GM19239 (cell line): ENCODE measurements at places on chromosomes 3 and 15.

GRCh38 chr3:14463330-14464140 lies 61.1 kb downstream of the SLC6A6 start:
- no peak for DNase-seq

DNA sequence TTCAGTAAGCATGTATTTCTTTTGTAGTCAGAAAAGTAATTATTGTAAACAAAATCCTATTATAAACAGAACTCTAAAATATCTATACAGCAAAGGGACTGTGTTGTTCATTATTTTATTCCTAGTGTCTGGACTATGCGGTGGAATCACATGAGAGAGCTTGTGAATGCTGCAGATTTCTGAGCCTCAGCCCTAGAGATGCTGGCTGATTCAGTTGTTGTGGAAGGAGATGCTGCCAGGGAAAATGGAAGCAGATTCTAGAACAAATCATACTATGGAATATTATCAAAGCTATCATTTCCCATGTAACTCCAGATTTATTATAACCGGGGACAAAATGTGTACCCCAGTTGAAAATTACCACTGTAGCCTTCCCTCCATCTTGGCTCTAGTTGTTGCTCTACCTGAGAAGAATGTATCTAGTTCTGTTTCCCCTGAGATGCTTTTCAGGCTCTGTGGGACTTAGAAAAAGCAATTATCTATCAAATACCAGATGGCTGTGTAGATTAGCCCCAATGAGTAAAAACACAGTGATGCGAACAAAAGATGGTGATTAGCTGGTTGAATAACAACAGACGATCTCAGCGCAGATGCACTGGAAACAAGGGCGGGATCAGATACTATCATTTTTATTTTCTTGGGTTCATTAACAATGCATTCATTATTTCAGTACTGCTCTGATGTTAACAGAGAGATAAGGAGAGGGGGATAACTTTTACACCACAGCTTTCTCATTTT lies 131.3 kb downstream of the TMEM108 start:
- no peak for DNase-seq

- DNase-seq: no peak
Observed at GRCh38 chr3:186024210-186024609, 84.7 kb downstream of the ETV5 start.

GRCh38 chr15:90624278-90624981 lies 92.7 kb upstream of the BLM start:
- DNase-seq: no peak

DNA sequence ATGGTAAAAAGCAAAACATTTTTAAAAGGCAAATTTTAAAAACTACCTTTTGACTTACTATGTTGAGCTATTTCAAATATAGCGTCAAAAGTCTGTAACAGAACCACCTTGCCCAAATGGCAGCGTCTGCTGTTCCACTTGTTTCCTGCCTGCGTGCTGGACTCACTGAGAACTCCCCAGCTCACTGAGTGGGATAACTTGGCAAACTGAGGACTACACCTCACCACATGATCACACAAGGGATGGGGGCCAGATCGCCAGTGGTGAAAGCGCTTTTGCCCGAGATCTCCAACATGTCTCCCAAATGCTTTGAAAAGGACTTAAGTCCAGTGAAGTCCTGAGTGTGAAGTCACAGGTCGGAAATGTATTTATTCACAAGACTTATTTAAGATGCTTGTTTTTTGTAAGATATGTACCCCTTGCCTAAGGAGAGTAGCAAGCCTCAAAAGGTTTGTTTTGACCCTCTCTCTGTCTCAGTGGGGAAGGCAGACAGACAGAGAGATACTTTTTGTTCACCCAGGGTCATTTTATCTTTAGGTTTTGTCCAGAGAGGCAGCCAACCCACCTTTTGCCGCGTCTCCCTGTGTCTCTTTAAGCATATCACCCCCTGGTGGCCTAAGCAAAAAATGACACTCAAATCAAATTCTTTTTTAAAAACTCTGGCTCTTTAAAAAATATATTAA lies 192.6 kb downstream of the PDZRN3 start:
- no peak for DNase-seq

- no peak for DNase-seq
Observed at GRCh38 chr3:149810846-149811245, 2.2 kb upstream of the RNF13 start.

DNA sequence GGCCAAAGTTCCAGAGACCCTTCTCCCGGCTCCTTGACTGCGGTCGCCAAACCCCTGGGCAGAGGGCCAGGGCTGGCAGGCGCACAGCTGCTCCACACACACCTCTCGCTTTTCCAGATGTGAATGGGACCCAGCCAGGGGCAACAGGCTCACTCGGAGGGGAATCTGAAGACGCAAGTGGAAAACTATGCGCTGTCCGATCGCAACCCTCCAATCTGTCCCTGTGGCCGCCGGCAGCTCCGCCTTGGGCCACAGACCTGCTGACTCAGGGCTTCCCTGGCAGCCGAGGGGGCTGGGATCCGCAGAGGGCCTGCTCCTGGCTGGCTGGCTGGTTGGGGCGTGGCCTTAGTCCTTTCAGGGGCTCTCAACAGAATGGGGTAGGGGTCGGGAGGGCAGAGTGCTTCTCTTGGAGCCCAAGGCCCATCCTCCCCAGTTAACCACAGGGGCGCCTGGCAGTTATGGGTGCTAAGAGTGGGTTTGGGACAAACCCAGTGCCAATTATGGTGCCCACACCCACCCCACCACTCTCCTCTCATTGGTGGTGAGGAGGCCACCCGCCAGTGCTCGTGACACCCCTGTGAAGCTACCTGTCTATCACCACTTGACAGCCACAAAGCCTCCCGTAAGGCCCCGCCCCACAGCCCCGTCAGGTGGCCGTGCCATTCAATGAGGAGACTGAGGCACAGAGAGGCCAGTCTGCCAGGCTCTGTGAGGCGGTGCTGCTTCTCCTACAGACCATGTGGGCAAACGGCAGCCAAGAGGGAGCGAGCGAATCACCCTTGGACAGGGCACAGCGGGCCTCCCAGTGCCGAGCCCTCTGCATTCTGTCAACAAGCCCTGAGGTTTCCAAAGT lies 53.8 kb downstream of the IQSEC1 start:
- DNase-seq: no peak

DNA sequence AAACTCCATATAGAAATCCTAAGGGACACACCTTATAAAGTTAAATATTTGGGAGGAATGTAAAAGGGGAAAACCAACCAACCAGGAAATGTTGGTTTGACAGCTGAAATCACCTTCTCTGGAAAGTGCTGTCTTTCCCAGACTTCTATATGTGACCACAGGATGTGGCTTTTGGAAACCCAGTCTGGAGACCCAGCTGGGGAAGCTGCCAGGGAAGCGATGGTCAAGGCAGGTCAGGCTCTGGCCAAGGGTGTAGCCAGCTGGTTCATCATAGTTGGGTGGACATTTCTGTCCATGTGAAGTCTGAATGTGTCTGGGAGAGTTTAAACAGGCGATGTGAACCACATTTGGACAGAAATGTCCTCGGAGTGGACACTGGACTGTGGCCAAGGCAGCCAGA lies 73.9 kb downstream of the ARNT2 start:
- no peak for DNase-seq

DNA sequence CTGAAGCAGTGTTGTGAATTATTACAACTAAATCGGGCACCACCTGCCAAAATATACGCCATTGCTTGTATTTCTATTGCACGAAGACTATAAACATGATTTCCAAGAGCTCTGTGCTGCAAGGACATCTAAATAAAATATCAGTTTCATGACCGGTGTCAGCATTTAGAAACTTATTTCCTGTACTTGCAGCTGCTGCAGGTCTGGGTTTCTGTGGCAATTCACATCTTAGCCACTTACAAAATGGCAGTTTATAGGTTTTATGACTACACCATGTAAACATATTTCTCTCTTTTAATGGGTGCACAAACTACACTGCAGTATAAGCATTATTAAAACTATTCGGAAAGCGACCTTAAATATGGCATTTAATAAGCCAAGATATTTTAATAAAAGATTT lies 359.4 kb downstream of the VPS13C start:
- DNase-seq: no peak

DNA sequence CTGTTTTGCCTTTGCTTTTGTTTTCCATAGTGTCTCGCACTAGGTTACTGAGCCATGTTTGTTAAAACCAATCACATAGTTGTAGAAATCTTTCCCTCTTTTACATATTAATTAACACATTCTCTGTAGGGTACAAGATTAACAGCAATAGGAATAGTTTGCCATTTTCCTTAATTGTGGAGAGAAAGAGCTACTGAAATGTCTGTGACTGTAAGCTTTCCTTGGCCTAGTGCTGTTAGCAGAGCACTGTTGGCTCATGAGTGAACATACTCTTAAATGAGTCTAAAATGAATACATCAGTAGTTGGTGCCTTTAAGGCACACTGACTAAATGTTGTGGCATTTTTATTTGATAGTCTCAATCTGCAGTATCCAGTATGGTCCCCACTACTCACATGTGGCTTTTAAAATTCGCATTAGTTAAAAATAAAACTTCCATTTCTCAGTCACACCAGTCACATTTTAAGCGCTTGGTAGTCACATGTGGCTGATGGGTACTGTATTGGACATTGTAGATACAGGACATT lies 28.2 kb downstream of the CHD2 start:
- no peak for DNase-seq

GRCh38 chr15:58336161-58336560 lies 95.6 kb upstream of the LIPC start:
- no peak for DNase-seq

- no peak for DNase-seq
Observed at GRCh38 chr3:64732576-64732975, 44.8 kb upstream of the ADAMTS9 start.

GRCh38 chr15:58340176-58340575 lies 91.6 kb upstream of the LIPC start:
- no peak for DNase-seq

- no peak for DNase-seq
Observed at GRCh38 chr3:162704799-162705385, 1208.3 kb downstream of the OTOL1 start.

GRCh38 chr3:24551626-24552025 lies 57.0 kb upstream of the THRB start:
- DNase-seq: no peak
